C1 segment of cervical spinal cord (tissue), 14 donors: ENCODE measurements at places on chromosomes 5 and 9.

DNA sequence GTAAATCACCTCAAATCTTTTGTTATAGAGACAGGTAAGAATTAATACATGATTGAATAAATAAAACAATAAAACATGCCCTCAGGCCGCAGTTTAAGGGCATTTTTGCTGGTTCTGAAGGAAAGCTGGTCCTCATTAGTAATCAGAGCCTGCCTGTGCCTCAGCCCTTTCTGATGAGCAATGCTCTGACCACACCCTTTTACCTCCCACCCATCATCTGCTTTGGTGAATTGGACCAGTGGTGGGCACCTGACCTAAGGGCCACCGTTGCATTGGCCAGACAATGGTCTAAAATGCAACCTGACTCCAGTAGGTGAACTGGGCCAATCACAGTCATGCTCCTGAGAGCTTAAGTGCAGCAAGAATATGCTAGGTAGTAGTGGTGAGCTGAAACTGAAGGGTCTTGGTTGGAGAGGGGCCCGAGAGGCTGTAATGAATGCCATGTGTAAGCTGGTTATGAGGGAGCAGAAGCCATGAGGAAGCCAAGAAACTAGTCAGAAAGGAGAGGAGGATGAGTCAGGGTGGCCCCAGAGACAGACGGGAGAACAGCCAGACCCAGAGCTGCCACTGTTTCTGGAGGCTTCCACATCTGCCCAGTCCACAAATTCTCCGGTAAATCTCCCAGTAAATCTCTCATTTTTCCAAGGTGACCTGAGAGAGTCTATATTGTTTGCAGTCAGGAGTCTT lies 45.5 kb upstream of the ZSWIM6 start:
- no peak for DNase-seq

- no peak for DNase-seq
Measured at GRCh38 chr9:17782430-17783149, 203.7 kb downstream of the SH3GL2 start.

GRCh38 chr5:156419661-156420060 lies 92.7 kb downstream of the SGCD start:
- no peak for DNase-seq

- DNase-seq = no peak
Measured at GRCh38 chr9:131757549-131757948, 17.7 kb upstream of the RAPGEF1 start.

DNA sequence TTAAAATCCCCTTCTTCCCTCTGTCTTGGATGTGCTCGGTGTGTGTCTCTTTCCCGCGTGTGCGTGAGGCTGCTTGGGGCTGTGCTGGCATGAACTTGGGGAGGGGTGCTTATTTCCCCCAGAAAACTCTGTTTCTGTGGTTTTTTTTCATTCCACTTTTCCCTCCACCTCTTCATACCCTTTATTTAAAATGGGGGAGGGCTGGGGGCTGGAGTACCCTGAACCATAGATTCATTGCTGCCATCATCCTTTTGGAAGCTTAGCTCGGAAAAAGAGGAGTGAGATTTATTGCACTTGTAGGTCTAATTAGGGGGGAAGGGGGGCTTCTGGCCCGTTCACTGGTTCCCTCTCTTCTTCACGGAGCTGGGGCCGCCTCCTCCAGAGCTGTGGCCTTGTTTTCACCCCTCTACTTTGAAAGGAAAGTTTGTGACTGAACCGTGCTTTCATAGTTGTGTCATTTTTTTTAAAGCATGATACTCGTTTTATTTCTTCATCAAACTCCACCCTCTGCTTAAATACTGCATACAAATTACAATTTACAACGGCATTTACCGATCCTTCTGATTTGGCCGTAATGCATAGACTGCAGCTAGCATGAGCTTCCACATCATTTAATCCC lies 2.9 kb downstream of the NR2F1 start:
- no peak for DNase-seq

DNA sequence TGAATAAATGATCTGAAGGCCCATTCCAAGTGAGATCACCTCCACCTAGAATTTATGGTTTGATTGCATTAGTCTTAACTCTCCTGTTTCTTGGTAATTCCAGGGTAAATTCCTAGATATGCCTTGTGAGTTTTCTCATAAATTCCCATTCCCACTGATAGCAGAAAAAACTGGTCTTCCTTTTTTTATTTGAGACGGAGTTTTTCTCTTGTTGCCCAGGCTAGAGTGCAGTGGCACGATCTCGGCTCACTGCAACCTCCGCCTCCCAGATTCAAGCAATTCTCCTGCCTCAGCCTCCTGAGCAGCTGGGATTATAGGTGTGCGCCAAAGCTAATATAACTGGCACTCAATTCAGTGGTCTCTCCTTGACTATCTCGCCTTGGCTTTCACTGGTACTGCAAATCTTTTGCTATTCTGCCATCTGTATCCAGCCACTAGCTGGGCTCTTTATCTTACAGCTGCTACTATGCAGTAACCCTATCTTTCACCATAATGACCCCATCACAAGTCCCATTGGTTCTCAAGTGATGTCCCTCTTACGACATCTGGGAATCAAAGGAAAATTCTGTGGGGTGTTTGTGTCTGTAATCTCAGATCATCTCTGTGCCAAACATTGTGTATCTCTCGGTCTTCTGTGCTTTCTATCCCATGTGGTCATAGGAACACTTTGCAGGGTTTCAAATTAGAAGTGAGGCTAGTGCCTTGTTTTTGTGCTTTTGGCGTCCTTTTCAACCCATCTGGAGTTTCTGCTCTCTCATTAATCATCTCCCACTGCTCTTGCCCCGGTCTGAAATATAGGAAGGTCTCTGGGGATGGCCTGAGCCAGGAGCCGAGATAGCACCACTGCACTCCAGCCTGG lies 14.4 kb downstream of the HNRNPK start:
- no peak for DNase-seq

DNA sequence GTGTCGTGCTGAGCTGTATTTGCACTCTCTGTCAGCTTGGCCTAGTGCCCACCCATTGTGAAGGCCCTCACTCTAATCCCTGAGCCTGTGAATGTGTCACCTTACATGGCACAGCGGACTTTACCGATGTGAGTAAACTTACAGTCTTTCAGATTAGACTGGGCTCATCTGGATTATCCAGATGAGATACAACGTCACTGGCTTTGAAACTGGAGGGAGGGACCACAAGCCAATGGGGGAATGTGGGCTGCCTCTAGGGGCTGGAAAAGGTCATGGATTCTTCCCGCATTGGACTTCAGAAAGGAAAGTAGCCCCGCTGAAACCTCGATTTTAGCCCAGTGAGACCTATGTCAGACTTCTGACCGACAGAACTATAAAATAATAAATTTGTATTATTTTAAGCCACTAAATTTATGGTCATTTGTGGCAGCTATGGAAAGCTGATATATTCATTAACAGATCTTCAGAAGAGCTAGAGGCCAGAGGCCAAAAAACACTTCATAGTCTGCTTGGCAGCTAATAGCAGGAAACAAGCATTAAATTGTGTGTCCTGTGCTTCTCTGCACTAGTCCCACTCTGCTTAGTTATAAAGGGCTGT lies 139.0 kb upstream of the GAS1 start:
- DNase-seq = no peak

GRCh38 chr5:35857606-35858205 lies 1.0 kb downstream of the IL7R start:
- DNase-seq = no peak

- no peak for DNase-seq
Measured at GRCh38 chr5:156570615-156571014, 243.7 kb downstream of the SGCD start.

GRCh38 chr5:157496864-157497263 lies 36.9 kb downstream of the NIPAL4 start:
- DNase-seq = no peak

DNA sequence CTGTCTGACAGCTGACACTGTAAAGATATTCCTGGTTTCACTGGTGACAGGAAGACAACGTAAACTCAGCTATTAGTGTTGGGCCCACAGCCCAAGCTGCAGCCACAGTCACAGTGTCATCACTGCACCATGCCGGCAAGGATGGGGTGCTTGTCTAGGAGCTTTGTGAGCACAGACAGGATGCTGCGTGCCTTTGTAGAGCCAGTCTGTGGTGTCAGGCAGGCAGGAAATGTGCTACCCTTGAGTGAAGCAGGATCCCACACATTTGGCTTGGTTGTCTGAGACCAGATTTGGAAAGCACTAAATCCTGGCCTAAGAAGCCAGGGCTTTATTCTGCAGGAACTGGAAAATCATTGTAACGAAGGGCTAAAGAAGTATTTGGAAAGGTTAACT lies 121.6 kb upstream of the ADAMTS16 start:
- no peak for DNase-seq

GRCh38 chr5:100276071-100276470 lies 259.1 kb upstream of the FAM174A start:
- no peak for DNase-seq

DNA sequence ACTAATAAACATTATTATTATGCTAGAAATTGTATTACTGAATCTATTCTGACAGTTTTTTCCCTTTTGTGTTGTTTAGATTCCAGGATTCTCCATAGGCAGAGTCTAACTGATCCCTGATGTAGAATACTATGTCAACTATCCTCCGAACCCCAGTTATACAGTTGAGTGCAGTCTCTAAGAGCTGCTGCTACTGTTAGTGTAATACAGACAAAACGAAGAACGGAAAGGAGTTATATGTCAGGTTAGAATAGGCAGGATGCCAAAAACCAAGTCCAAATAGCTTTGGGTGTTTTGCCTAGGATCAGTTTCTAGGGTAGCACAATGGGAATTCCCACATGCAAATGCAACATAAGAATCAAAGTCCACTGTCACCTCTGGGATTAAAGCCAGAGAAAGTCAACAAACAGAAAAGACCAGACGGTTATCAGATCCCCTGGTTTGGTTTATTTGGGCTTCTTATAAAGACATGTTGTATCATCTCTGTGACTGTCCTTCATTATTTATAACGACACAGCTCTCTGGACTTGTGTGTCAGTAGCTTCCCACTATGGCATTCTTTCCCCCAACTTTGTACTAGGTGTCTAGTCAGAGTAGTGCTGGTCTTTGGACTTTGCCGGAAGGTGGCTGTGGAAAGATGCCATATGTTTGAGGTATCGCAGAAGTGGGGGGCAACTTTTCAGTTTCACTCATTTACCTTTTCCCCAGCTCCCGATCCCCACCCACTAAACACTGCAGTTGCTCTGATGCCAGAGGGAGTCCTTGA lies 14.9 kb upstream of the TMEM38B start:
- no peak for DNase-seq

DNA sequence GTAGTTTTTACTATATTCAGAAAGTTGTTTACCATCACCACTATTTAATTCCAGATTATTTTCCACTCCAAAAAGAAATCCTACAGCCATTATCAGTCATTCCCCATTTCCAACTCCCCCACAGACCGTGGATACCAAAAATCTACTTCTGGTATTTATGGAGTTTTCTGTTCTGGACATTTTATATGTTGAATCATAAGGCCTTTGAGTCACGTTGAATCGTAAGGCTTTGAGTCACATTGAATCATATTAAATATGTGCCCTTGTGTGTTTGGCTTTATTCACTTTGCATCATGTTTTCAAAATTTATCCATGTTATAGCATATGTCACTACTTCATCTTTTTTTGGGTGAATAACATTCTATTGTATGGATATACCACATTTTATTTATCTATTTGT lies 454.1 kb upstream of the NUDT12 start:
- no peak for DNase-seq

DNA sequence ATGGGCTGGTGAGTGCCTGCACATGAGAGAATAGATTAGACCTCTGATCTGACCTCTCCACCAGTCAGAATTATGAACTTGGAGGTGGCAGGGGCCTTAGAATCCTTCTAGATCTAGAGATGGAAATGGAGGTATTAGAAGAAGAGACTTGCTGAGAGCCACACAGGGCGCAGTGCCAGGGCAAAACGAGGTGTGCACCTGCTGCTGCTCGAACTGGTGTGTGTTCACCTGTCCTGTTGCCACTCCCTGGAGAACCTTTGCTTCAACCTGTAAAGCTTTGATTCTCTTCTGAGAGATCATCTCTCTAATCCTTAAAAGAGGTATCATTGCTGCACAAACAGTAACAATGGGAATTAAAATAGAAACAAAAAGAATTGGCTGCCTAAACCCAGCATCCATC lies 24.9 kb downstream of the FRMPD1 start:
- no peak for DNase-seq

- no peak for DNase-seq
Measured at GRCh38 chr9:128106940-128107467, 20.5 kb downstream of the PTGES2 start.

DNA sequence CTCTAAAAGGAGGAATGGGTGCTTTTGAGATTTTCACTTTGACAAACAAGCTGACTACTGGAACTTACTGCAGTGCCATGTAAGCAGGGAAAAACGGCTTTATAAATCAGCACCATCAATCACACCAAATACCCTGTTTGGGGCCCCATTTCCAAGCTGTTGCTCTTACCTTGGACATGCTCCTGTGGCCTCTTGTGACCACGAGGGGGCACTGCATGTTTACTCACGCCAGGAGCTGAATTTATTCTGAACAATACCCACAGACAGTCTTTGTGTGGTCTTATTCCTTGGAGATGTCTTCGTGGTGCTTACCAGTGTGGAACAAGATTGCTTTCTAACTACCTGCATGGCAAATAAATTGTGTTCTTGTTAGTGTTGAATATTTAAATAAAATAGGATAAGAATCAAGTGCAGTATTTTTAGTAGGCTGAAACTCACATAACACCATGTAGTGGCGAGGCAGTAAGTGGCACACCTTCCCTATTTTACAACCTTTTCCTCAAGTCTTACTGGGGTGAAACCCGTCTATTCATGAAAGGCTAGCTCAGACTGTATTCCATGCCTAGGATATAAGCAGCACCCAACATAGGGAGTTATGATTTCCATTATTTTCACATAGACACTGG lies 155.5 kb upstream of the NMUR2 start:
- no peak for DNase-seq

DNA sequence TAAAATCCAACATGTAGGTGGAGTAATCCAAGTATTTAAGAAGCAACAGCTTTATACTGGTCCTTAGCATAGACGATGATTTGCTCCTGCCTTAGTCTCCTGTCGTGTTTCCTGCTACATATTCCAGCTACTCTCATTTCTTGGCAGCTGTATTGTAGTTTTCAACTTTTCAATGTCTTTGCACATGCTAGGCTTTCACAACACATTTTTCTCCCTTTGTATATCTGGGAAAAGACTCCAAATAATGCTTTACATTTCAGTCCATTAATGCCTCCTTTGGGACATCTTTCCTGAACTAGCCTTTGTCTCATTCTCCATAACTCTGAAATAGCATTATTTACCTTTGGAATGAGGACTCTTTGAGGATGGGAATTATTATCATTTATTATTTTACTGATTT lies 508.0 kb downstream of the PTPRD start:
- DNase-seq = no peak

DNA sequence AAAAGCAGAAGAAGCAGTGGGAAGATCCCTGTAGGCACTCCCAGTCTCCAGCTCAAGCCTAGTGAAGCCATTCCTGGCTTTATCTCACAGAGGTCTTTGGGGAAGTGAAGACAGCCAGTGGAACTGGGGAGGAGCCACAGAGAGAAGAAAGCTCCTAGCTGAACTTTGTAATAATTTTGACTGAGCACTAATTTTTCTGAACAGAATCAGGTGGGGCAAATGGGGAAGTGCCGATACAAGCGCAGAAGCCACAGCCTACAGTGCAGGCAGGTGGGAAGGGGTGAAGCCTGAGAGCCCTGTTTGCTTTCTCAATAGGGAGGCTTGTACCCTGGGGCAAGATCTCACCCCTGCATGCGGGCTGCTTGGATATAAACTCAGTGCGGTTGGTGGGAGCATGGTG lies 48.4 kb upstream of the SNAPC3 start:
- no peak for DNase-seq
